Mesenchymal stem cell (in vitro differentiated cells and primary cell): ENCODE measurements at places on chromosomes 6 and 20.

GRCh38 chr6:147769496-147770087 is 261.1 kb downstream of the SAMD5 start:
- DNase-seq: peak; percentile 9

GRCh38 chr20:13486694-13487093 is 152.0 kb downstream of the TASP1 start:
- no peak for DNase-seq

- no peak for DNase-seq
Measured at GRCh38 chr6:151307501-151307900, 67.7 kb downstream of the AKAP12 start.

- no peak for DNase-seq
Measured at GRCh38 chr6:125955973-125956372, 597 bp upstream of the HINT3 start.

- DNase-seq: no peak
Measured at GRCh38 chr6:81088145-81088544, 664.3 kb downstream of the TENT5A start.

DNA sequence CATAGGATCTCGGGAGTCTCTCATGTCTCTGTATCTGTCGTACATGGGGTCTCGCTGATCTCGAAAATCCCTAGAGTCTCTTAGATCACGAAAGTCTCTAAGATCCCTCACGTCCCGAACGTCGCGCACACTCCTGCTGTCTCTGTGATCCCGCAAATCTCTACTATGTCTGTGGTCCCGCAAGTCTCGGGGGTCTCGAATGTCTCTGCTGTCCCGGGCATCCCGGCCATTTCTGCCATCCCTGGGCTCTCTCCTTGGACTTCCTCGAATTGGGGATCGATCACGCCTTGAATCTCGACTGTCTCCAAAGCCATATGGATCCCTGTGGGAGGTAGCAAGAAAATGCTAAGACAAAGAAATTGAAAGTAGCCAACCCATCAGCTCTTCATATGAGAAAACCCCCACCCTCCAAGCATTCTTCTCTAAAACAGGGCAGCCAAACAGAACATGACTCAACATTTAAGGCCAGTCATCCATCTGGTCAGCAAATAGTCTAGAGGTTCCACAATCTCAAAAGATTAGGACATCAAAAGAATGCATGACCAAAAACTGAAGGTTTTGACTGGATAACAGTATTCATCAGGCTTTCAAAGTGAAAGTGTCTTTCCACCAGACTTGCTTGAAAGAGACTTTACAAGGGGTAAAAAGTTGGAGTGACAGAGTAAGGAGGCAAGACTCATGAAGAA is 19.4 kb downstream of the NCOA5 start:
- DNase-seq: peak; percentile 52

GRCh38 chr20:6632187-6632586 is 135.3 kb upstream of the BMP2 start:
- DNase-seq: peak; percentile 73

GRCh38 chr20:51725584-51726176 is 42.5 kb downstream of the ATP9A start:
- no peak for DNase-seq

- no peak for DNase-seq
Measured at GRCh38 chr6:36052097-36052496, 24.5 kb downstream of the MAPK14 start.

DNA sequence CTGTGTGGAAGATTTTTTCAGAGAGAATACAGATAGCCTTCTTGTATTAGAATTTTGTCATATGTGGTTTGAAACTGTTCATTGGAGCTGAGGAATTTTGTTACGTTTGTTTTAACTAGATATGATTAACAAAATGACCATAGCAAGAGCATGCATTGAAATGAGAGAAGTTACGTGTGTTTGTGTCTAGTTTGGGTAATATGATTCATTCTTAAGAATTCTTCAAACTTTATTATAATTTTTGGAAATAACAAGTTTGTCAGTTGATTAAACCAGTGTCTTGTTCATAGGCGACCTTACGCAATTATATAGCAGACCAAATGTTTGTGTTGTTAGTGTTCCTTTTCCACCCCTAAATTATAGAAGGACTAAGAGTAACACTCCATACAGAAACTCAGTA is 5.5 kb downstream of the GMNN start:
- DNase-seq: no peak

GRCh38 chr6:10962673-10963072 is 75.8 kb downstream of the SYCP2L start:
- peak; percentile 85 for DNase-seq

DNA sequence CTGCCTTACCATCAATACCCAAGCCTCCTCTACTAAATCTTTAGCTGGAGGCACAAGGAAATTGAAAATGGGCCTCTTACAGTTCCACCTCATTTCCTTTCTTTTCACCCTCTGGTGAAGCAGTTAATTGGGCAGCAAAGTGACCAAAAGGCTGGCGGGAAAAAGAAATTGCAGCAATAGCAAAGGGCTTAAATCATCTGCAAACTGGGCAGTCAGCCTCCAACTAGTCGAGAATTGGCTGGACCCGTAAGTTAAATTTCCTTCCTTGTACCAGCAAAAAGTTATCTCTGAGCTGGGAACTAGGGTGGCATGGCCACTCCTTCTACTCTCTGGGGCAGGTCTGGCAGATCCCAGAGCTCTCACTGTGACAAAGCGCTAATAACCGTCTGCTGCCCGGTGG is 33.5 kb downstream of the GHRH start:
- DNase-seq: no peak

GRCh38 chr6:129567374-129567773 is 142.6 kb downstream of the ARHGAP18 start:
- no peak for DNase-seq

DNA sequence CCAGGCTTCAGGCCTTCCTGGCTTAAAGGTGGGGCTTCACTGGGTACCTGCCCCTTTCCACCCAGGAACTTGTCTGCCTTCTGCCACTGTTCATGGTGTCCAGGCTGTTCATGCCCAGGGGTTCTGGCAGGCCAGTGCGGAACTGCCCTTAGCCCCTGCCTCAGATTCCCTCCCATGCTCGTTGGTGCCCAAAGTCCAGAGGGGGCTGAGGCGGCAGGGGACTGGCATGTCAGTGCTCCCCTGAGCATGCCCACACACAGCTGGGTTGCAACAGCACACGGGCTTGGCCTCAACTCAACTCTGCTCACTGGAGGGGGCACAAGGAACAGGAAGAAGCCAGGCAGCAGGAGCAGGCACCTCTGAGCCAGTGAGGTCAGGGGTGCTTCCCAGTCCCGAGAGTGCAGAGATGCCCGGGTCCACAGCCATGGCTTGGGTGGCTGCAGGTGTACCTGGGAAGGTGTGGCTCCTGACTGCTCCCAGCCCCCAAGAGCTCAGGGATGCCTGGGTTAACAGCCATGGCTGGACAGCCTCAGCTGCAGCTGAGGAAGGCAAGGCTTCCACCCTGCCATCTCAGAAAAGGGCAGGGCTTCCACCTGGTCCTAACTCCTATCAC is 845.9 kb downstream of the EYS start:
- no peak for DNase-seq

DNA sequence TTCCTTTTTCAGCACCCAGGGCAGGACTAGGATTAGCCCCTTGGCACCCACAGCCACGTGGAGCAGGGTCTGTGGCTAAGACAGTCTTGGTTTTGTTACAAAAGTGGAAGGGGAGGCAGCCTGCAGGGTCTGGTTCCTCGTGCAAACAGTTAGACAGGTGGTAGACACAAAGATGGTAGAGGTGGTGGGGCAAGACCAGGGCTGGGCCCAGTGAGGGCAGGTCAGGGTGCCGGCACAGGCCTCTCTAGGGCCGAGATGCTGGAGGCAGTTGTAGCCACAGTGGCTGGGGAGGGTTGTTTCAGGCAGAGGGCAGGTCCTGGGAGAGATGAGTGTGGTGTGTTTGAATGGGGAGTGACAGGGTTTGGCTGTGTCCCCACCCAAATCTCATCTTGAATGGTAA is 161.6 kb downstream of the SMOC2 start:
- DNase-seq: no peak

GRCh38 chr6:115983998-115984397 is 76.7 kb downstream of the FRK start:
- DNase-seq: no peak

DNA sequence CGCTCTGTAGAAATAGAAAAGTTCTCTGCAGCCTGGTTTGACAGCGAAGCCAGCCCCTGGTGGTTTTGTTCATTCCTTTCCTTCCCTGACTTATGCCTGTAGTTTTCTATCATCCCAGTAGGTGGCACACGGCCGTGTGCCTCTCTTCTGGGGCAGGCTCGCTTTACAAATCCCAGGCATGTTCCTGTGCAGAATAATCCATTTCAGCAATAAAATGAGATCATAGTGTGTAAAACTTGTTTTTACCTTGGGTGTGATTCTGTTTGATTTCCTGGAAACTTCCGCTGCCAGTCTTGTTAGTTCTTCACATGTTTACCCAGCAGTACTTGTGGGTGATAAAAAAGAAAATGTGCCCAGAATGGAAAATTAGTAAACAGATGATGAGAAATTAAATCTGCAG is 7.4 kb upstream of the INSM1 start:
- DNase-seq: peak; percentile 63

- DNase-seq: no peak
Measured at GRCh38 chr6:111625099-111625416, 19.4 kb upstream of the TRAF3IP2 start.

GRCh38 chr6:53299331-53300005 is 49.3 kb downstream of the ELOVL5 start:
- DNase-seq: no peak

- no peak for DNase-seq
Measured at GRCh38 chr6:121678245-121678644, 242.8 kb downstream of the GJA1 start.

- DNase-seq: no peak
Measured at GRCh38 chr6:80466981-80467380, 360.5 kb downstream of the BCKDHB start.

DNA sequence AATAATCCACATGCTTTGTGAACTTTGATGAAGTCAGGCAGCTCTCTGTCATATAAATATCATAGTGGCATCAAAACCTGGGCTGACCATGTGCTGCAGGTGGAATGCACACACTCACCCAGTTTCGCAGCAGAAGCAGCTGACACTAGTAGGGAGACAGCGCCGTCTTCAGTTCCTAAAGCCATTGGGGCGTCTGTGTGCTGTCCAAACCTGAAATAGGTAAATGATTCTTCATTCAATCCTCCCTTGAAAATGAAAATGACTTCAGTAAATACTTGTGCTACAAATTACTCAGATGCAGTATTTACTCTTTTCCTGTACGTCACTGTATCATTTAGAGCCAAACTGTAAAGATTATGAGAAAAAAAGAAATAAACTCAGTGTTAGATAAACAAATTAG is 127.5 kb downstream of the EYA4 start:
- DNase-seq: no peak

DNA sequence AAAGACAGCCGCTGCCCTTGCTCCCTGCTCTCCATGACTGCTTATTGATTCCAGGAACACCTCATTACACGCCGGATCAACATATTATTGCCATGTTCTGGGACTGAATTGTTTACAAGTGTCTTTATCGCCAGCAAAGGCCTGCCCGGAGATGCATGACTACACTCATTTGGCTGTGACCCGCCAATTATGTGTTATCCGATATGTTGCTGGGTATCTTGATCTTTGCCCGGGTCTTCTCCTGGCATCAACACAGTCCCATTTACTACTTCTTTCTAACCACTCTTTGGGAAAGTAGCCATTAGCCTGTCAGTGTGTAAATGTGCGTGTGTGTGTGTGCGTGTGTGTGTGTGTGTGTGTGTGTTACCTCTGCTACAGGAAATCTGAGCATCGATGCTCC is 15.4 kb downstream of the LINC00237 start:
- DNase-seq: no peak

DNA sequence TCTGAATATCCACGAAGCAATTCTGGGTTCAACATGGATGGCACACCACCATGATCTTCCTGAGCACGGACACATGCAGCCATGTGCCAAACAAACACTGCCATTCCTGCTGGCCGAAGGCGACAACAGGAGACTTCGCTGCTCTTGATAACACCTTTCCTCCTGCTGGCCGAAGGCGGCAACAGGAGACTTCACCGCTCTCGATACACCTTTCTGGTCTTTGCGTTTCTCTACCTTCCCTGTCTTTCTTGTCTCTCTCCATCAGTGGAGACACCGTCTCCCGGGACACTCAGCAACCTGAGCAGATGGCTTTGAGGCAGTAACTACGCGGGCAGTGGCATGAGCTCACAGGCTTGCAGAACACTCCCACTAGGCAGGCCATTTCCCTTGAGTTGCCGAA is 54.9 kb upstream of the MPC1 start:
- DNase-seq: no peak

- DNase-seq: no peak
Measured at GRCh38 chr6:167452338-167453081, 127.6 kb downstream of the TTLL2 start.

GRCh38 chr20:47133809-47134456 is 222.6 kb downstream of the ZMYND8 start:
- peak; percentile 73 for DNase-seq

GRCh38 chr6:71205336-71205956 is 83.2 kb upstream of the OGFRL1 start:
- DNase-seq: peak; percentile 36

- DNase-seq: no peak
Measured at GRCh38 chr6:2404211-2404929, 159.0 kb upstream of the GMDS start.

DNA sequence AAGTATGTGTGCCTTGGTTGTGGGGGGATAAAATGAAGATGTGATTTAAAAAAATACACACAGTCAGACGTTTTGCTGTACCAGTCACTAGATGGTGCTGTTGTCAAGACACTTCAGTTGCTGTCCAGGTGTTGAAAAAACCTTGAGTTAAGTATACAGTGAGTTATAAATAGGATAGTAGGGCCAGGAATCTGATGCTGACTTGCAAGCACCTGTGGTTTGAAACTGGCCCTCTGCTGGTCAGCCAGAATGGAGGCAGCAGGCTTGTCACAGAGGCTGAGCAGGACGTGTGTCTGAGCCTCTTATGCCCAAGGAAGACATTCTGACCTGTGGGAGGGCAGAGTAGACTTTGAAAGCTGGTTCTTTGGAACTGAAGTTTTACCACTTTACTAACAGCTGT is 27.8 kb downstream of the RNF8 start:
- DNase-seq: peak; percentile 63

DNA sequence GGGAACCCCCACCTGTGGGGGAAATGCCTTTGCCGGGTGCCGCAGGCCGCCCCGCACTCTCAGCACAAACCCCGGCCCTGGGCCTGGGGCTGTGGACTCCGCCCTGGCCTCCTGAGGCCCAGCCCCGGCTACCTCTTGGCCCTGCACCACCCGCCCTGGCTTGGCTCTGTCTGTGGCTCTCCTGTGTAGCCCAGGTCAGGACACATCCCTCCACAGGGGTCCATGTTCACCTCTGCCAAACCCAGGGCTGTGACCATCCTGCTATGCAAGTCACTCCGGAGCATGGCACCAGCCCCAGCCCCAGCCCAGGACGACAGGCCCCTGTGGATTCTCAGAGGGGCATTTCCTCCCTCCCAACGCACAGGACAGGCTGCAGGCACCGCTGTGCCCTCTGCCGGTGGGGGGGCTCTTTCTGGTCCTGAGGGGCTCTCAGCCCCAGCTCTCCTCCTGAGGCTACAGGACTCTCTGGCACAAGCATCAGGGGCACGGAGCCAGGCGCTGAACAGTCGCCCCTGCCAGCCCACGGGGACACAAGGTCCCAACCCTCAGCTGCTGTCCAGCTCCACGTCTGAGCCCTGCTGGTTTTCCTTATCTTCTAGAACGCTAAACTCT is 45.7 kb downstream of the TAF4 start:
- DNase-seq: no peak

- DNase-seq: no peak
Measured at GRCh38 chr6:77548190-77548589, 84.9 kb upstream of the HTR1B start.

GRCh38 chr6:160132776-160133338 is 11.2 kb downstream of the SLC22A1 start:
- DNase-seq: no peak

- DNase-seq: no peak
Measured at GRCh38 chr20:21569586-21569985, 55.7 kb upstream of the NKX2-2 start.
